ENCODE measurements at places on chromosomes 3 and 15. TPM values are rescaled to one million over a fixed set of nuclear protein-coding genes. Genes with fewer than 3 reads are reported as not detected.

DNA sequence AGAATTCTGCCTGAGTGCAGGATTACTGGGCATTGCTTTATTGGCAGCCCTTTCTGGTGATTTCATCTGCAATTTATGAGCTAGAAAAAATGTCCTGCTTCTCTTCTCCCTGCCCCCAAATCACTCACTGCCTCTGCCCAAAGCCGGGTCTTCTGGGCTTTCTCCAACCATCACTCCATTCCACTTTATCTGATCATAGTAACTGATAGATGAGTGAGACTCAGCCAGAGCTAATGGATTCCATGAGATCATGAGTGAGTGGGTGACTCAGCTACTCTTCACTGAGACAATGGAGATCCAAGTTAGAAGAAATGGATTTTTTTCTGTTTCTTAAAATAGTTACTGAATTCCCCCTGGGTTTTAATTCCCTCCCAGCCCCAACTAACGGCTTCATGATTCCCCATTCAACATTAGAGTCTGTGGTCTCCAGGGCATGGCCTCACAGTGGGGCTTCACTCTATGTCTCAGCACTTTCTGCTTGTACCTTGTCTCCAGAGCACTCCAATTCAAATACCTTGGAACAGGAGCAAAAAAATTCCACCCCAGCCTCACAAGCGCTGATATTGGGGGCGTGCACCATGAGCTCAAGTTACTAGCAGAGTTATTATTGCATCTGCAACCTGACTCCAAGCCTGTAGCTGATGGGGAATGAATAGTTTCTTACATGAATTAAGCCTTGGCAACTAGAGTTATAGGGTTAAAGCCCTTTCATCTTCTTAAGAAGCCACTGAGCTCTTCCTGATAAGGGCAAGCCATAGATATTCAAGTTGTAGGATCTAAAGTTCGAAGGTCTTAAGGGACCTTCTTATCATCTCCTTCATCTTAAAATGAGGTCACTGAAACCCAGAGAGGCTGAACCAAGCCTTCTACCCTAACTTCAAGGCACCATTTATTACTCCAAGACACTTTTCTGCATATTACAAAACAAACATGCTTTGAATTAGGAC, 85.9 kb downstream of the AGBL1 start:
- no peak overlapping the region for H3K27ac ChIP-seq
- no peaks in the 10 kb centered on the region for H3K36me3 ChIP-seq
- no peak for DNase-seq
- no peak overlapping the region for H3K4me3 ChIP-seq

GRCh38 chr15:44574734-44575133, 37.8 kb downstream of the EIF3J start:
- no peaks in the 10 kb centered on the region for H3K4me1 ChIP-seq
- no peak overlapping the region for H3K27ac ChIP-seq
- no peaks in the 10 kb centered on the region for H3K27me3 ChIP-seq
- H3K36me3 ChIP-seq, result peaks cover 3% of the 10 kb centered on the region

GRCh38 chr15:82986442-82986780, 401 bp downstream of the RAMAC start:
- peak overlapping the region; percentile 85 for H3K27ac ChIP-seq
- DNase-seq, result no peak
- H3K27me3 ChIP-seq, result no peaks in the 10 kb centered on the region

DNA sequence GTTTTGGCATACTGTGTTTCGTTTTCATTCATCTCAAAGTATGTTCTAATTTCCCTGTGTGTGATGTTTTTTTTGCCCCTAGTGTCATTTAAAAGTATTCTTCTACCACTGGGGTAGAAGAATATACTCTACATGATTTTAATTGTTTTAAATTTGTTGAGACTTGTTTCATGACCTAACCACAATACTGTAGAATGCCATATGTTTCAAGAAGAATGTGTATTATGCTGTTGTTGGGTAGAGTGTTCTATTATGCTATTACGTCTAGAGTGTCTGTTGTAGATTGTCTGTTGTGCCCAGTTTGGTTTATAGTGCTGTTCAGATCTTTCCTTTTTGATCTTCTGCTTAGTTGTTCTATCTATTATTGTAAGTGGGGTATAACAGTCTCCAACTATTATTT, 36.4 kb downstream of the PLSCR4 start:
- no peaks in the 10 kb centered on the region for H3K4me1 ChIP-seq
- no peak for DNase-seq
- no peaks in the 10 kb centered on the region for H3K27me3 ChIP-seq
- no peaks in the 10 kb centered on the region for H3K36me3 ChIP-seq

GRCh38 chr3:191792580-191792979, 331.6 kb downstream of the PYDC2 start:
- no peak for DNase-seq
- no peaks in the 10 kb centered on the region for H3K27me3 ChIP-seq
- H3K27ac ChIP-seq, result no peak overlapping the region
- no peak overlapping the region for H3K4me3 ChIP-seq
- no peaks in the 10 kb centered on the region for H3K4me1 ChIP-seq

- peaks cover 5% of the 10 kb centered on the region for H3K27me3 ChIP-seq
- peak overlapping the region; percentile 95 for H3K27ac ChIP-seq
- peak overlapping the region; percentile 76 for H3K4me3 ChIP-seq
Measured at GRCh38 chr15:37099319-37100108, 835 bp downstream of the MEIS2 start.

DNA sequence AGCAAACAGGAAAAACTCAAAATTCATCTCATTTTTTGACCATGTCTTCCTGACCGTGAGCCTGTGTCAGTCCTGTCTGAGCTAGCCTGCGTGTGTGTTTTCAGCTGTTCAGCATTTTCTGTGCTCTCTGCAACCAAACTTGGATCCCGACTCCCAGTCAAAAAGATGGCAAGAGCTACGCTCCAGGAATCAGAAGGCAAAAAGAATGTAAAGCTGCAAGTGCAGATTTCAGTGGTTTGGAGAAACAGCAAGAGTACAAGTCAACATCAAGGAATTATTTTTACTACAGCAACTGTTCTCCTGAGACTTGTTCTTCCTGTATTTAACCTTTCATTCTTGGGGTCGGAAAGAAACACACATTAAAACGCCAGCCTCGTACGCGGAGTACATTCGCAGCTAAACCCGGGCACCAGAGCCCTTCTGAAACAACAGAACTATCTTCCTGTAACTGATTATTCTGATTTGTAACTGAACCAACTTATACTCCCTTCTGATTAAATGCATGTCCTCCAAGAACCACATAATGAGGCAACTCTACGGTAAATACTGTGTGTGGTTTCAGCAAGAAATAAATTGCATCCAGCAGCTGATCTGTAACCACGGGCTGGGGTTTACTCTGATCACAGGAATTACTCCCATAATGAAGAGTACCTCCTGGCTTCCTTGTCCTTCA, 107.4 kb downstream of the LRIG1 start:
- H3K27me3 ChIP-seq, result no peaks in the 10 kb centered on the region
- peak overlapping the region; percentile 35 for H3K27ac ChIP-seq

DNA sequence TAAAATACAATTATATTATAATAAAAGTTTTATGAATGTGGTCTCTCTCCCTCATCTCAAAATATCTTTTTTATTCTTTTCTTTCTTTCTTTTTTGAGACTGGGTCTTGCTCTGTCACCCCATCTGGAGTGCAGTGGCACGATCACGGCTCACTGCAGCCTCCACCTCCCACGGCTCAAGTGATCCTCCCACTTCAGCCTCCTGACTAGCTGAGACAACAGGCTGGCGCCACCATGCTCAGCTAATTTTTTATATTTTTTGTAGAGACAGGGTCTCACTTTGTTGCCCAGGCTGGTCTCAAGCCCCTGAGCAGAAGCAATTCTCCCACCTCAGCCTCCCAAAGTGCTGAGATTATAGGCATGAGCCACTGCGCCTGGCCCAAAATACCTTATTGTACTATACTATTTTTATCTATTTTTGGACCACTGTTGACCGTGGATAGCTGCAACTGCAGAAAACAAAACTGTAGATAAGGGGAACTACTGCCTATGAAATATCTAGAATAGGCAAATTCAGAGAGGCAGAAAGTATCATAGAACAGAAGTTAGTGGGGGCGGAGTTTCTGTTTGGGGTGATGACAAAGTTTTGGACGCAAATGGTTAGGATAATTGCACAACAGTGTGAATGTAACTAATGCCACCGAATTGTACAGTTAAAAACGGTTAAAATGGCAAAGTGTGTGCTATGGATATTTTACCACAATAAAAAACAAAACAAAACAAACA, 66.6 kb downstream of the SLC12A8 start:
- no peaks in the 10 kb centered on the region for H3K4me1 ChIP-seq
- no peaks in the 10 kb centered on the region for H3K27me3 ChIP-seq
- H3K36me3 ChIP-seq, result no peaks in the 10 kb centered on the region
- H3K27ac ChIP-seq, result no peak overlapping the region
- H3K4me3 ChIP-seq, result no peak overlapping the region

DNA sequence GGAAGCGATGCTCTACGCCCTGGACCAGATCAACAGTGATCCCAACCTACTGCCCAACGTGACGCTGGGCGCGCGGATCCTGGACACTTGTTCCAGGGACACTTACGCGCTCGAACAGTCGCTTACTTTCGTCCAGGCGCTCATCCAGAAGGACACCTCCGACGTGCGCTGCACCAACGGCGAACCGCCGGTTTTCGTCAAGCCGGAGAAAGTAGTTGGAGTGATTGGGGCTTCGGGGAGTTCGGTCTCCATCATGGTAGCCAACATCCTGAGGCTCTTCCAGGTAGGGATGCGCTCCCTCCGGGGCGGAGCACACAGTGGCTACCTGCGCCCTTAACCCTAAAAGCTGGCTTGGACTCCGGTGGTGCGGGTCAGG, 698 bp downstream of the GRM7 start:
- peak overlapping the region; percentile 47 for H3K4me3 ChIP-seq
- H3K27ac ChIP-seq, result no peak overlapping the region
- H3K4me1 ChIP-seq, result no peaks in the 10 kb centered on the region
- no peaks in the 10 kb centered on the region for H3K36me3 ChIP-seq
- no peaks in the 10 kb centered on the region for H3K27me3 ChIP-seq

GRCh38 chr15:59701880-59702279, 12.8 kb upstream of the BNIP2 start:
- no peak overlapping the region for H3K4me3 ChIP-seq
- no peaks in the 10 kb centered on the region for H3K4me1 ChIP-seq
- H3K27ac ChIP-seq, result no peak overlapping the region
- H3K27me3 ChIP-seq, result no peaks in the 10 kb centered on the region

DNA sequence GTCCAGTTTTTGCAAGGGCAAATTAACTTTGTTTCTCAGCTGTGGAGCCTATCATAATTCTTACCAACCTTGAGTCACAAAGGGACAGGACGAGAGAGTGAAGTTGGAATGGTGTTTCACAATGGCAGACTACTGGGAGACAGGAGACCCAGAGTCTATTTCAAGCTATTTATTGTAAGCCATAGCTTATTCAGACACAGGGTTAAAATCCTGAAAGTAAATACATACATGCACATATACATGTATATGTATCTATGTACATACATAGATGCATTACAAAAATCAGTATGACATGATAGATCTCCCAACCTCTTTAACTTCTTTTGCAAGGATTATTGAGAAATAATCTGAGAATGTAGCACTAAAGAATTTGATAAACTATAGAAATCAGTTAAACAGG, 86.3 kb downstream of the DNAJC13 start:
- no peaks in the 10 kb centered on the region for H3K27me3 ChIP-seq
- no peak for DNase-seq
- no peaks in the 10 kb centered on the region for H3K4me1 ChIP-seq
- H3K27ac ChIP-seq, result no peak overlapping the region
- no peak overlapping the region for H3K4me3 ChIP-seq

- no peak overlapping the region for H3K4me3 ChIP-seq
- H3K27ac ChIP-seq, result no peak overlapping the region
Measured at GRCh38 chr3:139835830-139836683, 98.9 kb upstream of the CLSTN2 start.

Gene GOLGA8G
- not detected for total RNA-seq

Gene TPRA1
- total RNA-seq, result 32.1 TPM

Gene GRM2
- total RNA-seq, result not detected

Gene TRMT10C
- 17.8 TPM for total RNA-seq

Gene COLQ
- total RNA-seq, result 3.3 TPM

Measured in breast epithelium (tissue), 4 donors.